Nucleus accumbens (tissue), 56 donors: ENCODE measurements at places on chromosomes 3 and 15.
A peak's percentile ranks its signal among the peaks of the same experiment; 100 is the strongest.

DNA sequence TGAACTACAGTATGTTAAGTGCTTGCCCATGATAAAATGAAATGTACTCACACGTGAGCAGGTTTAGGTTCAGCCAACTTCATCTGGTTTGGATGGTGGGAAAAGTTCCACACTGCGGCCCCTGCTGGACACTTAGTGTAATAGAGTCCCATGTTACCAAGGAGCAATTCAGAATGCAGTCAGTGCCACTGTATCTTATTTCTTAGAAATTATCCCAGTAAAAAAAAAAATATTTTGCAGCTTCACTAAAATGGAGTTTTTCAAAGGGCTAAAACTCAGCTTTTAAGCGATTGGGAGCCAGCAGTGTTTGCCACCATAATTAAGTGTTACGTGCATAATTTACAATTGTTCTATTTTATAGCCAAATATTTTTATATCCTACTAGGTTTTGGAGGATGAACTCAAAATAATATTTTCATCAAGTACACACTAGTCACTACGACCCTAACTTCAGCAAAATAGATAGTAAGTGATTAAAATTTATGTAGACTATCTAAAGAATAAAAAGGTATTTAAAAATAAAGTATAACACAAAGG is 371.7 kb upstream of the GBE1 start:
- no peak for DNase-seq

DNA sequence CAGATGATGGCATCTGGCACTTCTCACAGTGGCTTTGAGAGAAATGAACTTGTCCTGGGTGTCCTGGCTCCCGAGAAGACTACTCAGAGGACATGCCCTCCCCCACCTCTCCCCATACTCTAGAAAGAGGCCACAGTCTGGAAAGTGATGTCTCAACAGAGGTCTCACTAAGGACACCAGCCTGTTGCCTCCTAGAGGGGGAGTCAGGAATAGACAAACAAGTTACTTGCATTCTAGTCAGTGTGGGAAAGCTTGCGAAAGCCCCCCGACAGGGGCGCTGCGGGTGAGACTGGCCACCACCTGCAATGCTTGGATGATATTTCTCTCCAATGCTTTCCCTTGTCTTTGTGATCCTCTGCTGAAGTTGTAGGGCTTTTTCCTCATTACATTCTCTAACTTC is 17.2 kb downstream of the B4GALT4 start:
- no peak for DNase-seq

DNA sequence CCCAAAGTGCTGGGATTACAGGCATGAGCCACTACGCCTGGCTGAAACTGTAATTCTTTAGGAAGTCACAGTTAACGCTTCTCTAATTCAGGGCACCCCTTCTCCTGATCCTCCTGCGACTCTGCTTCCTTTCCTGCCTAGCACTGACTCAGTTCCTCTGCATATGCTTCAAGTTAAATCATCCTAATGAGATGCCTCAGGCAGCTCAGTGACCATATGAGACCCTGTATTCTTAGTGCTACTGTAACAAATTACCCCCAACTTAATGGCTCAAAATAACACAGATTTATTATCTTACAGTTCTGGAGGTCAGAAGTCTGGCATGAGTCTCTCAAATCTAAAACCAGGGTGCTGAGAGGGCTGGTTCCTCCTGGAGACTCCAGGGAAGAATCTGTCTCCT is 271.8 kb upstream of the LYSMD4 start:
- no peak for DNase-seq

DNA sequence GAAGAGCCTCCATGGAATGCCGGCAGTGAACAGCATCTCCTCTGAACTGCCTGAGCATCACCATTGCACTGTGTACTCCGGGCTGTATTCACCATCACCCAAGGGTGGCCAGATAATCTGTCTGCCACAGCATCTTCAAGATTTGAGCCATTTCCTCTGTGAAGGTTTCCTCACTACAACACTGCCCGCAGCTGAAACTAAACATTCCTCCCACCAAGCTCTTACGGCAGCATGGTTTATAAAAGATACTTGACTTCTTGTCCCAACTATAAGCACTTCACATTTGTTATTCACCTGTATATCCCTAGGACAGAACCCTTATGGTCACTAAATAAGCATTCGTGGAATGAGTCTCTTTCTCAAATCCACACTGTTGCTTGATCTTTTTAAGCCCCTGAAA is 125.9 kb downstream of the SST start:
- DNase-seq: no peak

DNA sequence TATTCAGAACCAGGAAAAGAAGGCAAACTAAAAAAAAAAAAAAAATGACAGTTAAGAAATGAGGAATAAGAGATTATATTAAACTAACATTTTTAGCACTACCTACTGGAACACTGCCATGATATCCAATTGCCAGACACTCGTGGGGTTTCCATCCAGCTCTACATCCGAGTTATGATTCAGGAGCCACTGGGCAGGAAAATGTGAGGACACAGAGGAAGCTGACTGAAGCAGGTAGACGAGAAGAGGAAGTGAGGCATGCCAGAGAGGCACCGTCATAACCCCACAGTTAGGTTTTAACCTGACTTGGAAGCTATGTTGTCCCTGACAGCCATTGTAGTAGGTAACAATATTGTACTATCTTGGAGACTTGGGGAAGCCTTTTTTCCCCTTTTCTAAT is 495.0 kb downstream of the NLGN1 start:
- DNase-seq: no peak

DNA sequence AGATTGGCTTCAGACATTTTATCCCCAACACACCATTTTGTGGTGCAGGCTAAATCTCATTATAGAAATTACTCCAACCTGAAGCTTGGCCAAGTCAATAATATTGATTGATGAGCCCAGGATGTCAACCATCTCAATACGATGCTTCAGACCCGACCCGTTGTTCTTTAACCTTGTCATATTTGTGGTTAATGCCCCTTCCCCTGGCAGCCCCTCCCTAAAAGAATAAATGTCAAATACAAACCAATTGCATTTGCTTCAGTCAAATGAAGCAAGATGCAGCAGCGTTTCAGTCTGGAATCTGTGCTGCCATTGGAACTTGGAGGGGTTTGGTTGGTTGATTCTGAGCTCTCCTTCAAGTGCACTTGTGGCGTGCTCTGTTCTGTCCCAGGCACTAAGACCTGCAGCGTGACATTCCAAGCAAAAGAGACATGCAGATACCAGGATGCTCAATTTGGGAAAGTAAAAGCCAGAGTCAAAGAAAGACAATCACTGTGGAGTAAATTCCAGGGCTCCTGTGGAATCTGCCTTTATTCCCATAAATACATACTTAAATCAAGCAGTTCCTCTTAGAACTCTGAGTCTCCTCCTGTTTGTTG is 23.8 kb upstream of the PSMD6 start:
- DNase-seq: no peak

- no peak for DNase-seq
Measured at GRCh38 chr3:43106293-43106628, 382 bp upstream of the POMGNT2 start.

DNA sequence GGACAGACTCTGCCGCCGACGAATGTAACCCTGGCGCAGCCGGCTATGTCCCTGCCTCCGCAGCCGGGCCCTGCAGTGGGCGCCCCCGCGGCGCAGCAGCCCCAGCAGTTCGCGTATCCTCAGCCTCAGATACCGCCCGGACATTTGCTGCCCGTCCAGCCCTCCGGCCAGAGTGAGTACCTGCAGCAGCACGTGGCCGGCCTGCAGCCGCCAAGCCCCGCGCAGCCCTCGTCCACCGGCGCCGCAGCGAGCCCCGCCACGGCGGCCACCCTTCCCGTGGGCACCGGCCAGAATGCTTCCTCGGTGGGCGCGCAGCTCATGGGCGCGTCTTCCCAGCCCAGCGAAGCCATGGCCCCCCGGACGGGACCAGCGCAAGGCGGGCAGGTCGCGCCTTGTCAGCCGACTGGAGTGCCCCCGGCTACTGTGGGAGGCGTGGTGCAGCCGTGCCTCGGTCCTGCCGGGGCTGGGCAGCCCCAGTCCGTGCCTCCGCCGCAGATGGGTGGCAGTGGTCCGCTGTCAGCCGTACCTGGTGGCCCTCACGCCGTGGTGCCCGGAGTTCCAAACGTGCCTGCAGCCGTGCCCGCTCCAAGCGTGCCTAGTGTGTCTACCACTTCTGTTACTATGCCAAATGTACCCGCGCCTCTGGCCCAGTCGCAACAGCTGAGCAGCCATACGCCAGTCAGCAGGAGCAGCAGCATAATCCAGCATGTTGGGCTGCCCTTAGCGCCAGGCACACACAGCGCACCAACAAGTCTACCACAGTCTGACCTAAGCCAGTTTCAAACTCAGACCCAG is 2.4 kb downstream of the TSC22D2 start:
- DNase-seq: peak; percentile 17

GRCh38 chr3:196499061-196499460 is 4.5 kb downstream of the RNF168 start:
- no peak for DNase-seq

DNA sequence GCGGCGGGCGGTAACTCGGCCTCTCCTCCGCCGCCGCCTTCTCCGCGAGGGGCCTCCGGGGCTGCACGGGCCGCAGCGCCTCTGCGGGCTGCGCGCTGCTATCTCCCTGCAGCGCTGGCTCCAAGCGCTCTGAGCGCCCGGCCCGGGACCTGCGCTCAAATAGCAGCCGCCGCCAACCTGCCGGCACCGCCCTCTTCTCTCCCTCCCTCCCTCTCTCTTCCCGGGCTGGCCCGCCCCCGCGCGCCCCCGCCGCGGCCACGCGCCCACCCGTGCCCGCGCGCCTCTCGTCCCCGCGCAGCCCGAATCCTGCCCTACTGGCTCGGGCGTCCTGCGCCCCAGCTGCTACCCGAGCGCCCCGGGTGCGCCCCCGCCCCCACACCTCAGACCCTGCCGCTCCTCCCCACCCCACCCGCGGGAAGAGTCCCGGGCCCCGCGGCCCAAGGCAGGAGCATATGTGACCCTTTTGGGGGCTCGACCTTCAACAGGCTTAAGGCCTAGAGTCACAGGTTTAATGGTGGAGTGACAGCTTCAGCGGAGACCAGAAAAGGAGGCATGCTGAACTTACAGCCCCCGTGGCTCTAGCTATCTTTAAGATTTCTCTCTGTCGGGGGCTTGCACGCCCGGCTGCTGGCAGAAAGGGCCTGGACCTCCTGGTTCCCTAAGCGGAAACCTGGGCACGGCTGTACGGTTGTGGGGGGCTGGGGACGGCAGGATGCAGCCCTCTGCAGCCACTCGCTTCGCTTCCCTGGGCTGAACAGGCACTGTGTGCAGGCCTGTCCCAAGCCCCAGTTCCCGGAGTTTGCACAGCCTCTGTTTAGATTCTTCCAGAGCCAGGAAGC is at the start of gene CACNA2D2:
CACNA2D2 (minus strand) TSS at position 131 of the 839 bp plus-strand sequence. CDS start 211 bp downstream, outside the sequence.
- DNase-seq: peak; percentile 38

DNA sequence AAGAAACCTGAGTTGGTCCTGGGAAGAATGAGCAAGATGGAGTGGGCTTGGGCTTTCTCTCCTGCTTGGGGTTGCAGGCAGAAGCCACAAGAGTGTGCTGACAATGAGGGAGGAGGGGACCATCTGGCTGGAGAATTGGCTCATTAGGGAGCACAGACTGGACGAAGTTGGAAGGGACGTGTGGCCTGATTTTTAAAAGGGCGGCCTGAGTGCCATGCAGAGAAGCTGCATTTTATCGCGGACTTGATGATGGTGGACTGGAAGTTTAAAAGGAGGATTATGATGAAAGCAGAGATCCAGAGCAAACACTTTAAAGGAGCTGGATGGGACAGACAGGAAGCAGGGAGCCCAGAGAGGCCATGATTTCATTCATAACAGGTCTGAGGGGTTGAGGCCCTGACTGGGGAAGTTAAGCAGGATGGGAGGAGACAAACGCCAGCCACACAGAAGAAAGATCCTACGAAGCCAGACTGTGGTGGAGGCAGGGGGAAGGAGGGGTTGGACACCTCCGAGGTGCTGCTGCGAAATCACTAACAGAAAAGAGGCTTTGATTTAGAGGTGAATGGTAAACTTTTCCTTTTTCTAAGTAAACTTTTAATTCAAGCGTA is 23.6 kb downstream of the TLNRD1 start:
- DNase-seq: no peak

DNA sequence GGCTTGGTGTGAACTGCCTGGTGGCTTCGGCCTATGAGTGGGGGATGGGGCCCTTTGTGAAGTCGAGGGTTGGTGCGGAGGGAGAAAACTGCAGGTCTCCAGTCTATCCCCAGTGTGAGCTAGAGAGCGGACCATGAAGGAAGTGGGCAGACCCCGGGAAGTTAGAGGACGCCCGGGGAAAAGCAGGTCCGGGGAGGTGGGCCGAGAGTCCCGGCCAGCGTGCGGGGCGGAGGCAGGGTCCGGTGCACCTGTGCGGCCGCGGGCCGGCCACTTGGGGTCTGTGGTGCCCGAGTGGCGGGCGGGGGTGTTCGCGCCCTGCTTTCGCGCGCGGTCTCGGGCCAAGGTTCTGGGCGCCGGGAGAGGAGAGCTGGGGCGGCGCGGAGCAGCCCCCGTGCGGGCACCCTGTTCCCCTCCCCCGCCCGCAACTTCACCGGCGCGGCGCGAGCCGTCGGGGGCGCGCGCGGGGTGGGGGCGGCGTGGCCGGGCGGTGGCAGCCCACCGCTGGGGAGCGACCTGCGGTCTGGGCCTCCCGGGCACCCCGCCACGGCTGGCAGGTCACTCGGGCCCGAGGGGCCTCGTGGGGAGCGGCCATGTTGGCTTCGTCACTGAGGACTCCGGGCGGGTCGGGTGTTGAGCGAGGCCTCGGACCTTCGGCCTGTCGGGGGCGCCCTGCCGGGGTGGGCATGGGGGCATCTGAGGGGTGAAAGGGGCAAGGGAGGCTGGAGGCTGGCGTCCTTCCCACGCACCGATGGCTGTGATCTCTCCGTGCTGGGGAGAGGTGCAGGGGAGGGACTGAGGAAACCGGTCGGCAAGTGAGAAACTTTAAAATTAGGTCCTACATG is 4.8 kb downstream of the UBE2E1 start:
- DNase-seq: peak; percentile 59

- no peak for DNase-seq
Measured at GRCh38 chr3:160665784-160666526, 11.0 kb upstream of the ARL14 start.

DNA sequence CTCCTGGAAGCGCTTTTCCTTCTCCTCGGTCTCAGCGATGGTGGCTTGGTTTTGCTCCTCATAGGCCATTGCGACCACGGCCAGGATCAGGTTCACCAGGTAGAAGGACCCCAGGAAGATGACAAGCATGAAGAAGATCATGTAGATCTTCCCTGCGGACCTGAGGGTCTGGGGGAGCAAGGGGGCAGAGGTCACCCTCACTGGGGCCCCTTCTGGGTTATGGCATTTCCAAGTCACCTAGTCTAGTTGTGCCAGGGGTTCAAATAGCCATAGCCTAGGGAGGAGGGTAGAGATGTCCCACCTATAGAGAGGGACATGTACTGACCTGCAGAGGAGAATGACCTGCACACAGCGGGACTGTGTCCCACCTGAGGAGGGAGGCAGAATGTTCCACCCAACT is 43.5 kb downstream of the SCN5A start:
- no peak for DNase-seq

DNA sequence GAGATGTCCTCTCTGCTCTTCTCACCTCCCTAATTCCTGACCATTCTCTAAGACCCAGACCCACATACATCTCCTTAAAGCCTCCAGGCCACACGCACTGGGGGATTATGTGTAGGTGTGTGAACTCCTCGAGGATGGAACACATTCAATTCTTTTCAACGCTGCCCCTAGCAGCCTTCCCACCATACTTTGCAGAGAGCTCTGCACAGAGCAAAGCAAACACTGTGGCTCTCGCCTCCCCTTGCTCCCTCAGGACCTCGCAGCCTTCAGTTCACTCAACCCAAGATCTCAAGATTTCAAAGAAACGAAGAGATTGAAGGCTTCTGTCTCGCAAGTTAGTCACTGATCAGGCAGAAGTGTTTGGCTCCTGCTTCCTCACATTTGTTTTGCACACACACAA is 6.0 kb downstream of the ACTC1 start:
- DNase-seq: no peak
